Muscle of arm (tissue), 14 donors: ENCODE measurements at places on chromosomes 13 and 19. TPM values are rescaled to one million over a fixed set of nuclear protein-coding genes. Genes with fewer than 3 reads are reported as not detected.

Gene PINLYP
- 6.5 TPM for polyA plus RNA-seq

Gene SLC1A6
- 0.39 TPM for polyA plus RNA-seq

Gene CERS4
- polyA plus RNA-seq, result 14.3 TPM

Gene SYT3
- polyA plus RNA-seq, result not detected

Gene ICAM4
- polyA plus RNA-seq, result 0.41 TPM

Gene ZNF547
- 2.9 TPM for polyA plus RNA-seq

Gene PRTN3
- not detected for polyA plus RNA-seq

Gene PGLYRP2
- polyA plus RNA-seq, result 0.26 TPM

Gene NLRP9
- polyA plus RNA-seq, result not detected
